ENCODE measurements at places on chromosomes 13 and 19. TPM values are rescaled to one million over a fixed set of nuclear protein-coding genes. Genes with fewer than 3 reads are reported as not detected.

Gene KCTD12
- total RNA-seq: 121 TPM

Gene LGI4
- total RNA-seq: 7.7 TPM

Gene KRTDAP
- total RNA-seq: not detected

Gene ERICH6B
- total RNA-seq: not detected

Gene EXOC3L2
- total RNA-seq: 4.8 TPM

Gene C19orf85
- not detected for total RNA-seq

Gene GAPDHS
- total RNA-seq: not detected

Gene HAUS5
- 6.4 TPM for total RNA-seq

Gene MBD3L2
- total RNA-seq: not detected

Gene PRR12
- total RNA-seq: 22.3 TPM

Gene PLEKHF1
- total RNA-seq: 9.1 TPM

Gene IFNL2
- total RNA-seq: not detected

Gene TYROBP
- total RNA-seq: 201 TPM

Gene KLK2
- not detected for total RNA-seq

Gene ERICH4
- total RNA-seq: not detected

Gene ZNF253
- 6.5 TPM for total RNA-seq

Gene ZNF506
- 16.4 TPM for total RNA-seq

Gene RFXANK
- 51.1 TPM for total RNA-seq

Gene SULT2B1
- total RNA-seq: 0.48 TPM

Gene CD37
- total RNA-seq: 32.1 TPM

Gene RXFP2
- not detected for total RNA-seq

Gene NLRP9
- total RNA-seq: not detected

Gene CD33
- 18.6 TPM for total RNA-seq

Data from mesenteric fat pad (tissue), 1 donor.